ENCODE measurements at places on chromosomes 16 and 17.
A peak's percentile ranks its signal among the peaks of the same experiment; 100 is the strongest.

DNA sequence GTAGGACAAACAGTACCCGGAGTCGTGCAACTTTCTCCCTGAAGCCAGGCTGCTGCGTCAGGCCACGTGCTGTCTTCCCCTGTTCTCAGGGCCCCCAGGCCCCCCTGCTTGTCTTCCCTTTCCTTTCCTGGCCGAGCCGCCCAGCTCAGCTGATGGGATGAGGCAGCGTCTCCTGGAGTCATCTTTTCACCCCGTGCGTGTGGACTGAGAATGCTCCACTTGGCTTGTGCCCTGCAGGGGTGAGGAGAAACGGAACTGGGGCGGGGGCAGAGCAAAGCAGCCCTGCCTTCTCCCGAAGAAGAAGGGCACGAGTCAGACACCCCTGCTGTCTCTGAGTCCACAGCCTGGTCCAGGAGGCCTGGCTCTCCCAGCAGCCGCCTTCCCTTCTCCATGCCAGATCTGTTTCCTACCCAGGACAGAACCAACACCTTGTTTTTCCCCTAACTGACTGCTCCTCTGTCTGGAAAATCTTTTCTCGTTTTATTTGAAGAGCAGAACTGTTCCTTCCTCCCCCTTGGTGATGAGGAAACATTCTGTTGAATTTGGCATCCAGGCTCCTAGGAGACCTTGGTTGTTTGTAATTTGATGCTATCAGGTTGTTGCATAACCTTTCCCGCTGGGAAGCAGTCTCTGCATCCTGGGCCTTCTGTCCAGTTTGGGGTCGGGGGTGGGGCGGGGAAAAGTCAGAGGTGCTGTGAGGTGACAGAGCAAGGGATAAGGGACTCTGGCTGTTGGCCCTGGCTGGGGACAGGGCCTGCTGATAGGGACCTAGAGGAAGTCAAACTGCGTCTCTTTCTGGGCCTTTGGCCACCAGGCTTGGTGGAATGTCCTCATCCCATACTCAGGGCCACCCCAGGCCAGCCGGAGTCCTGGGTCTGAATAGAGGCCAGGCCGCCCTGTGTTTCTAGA is 78.8 kb downstream of the WIPI1 start:
- DNase-seq: peak; percentile 57

- DNase-seq: no peak
Measured at GRCh38 chr17:33508215-33508614, 215.1 kb upstream of the ASIC2 start.

DNA sequence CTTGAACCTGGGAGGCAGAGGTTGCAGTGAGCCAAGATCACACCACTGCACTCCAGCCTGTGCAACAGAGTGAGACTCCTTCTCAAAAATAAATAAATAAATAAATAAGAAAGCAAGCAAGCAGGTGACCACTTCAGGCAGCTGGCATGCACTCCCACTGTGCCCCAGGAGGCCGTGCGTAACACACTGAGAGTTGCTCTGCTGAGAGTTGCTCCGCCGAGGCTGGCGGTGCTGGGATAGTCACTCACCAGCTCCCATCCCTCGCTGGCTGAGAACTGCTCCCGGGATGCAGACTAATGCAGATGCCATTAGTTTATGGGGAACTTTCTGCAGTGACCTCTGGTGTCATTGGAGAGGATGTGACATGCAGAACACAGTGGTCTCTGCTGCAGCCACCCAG is 105.7 kb upstream of the PLCG2 start:
- no peak for DNase-seq

DNA sequence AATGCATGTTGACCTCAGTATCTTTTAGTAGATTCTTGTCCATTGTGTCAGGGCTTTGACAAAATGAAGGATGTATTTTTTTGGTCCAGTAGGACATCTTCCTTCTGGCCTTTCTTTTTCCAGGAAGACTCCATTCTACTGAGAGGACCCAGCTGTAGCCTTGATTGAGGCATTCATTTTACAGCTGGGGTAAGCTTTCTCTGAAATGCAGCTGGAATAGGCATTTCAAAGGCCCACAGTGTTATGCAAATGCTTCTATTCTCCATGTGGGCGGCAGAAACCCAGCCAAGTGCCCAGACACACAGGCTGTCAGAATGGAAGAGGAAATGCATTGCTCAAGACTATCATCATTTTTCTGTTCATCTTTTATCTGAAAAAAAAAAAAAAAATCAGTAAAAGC is 629.0 kb upstream of the CDH8 start:
- no peak for DNase-seq

GRCh38 chr17:5373112-5373511 is 46.4 kb downstream of the NUP88 start:
- DNase-seq: no peak

DNA sequence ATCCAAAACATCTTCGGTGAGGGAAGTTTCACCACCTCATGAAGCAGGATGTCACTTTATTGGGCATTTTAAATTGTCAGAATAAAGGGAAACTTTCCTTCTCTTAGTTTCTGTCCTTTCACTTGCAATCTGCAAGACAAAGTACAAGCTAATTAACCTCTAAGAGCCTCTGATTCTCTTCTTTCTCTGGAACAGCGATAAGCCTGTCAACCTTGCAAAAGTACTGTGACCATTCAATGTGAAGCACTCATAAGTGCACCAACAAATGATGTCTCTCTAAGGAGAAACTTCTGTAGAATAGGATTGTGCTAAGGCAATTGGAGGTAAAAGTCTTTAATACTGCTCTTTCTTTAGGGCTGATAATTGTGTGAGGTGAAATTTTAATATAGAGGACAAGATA is 1622.3 kb downstream of the CDH8 start:
- no peak for DNase-seq

GRCh38 chr17:52789829-52790228 is 631.3 kb upstream of the CA10 start:
- no peak for DNase-seq

DNA sequence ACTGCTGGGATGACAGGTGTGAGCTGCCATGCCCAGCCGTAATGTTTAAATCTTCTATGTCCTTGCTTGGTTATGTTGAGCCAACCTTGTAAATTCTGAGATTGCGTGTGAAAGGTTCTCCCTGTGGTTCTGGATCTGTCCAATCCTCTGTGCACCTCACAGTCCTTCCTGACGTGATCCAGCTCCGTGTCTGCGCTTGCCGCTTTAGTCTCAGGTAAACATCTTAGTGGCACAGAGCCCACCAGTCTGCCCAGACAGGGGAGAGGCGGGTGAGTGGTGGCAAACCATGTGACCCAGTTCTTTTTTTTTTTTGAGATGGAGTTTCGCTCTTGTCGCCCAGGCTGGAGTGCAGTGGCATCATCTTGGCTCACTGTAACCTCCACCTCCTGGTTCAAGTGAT is 13.9 kb downstream of the SLC25A10 start:
- no peak for DNase-seq

- DNase-seq: peak; percentile 37
Measured at GRCh38 chr16:58634265-58634802, 4.7 kb upstream of the CNOT1 start.

DNA sequence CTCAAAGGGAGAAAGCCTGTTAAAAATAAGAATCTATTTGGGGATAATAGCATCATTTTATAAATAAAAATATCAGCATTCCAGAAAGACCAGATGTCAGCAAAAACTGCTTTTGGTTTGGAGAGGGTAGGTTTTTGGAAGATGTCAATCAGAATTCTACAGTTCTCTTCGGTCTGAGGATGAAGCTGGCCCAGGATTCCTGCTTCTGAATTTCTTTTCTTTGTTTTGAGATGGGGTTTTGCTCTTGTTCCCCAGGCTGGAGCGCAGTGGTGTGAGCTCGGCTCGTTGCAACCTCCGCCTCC is 31.0 kb upstream of the PITPNA start:
- DNase-seq: no peak

DNA sequence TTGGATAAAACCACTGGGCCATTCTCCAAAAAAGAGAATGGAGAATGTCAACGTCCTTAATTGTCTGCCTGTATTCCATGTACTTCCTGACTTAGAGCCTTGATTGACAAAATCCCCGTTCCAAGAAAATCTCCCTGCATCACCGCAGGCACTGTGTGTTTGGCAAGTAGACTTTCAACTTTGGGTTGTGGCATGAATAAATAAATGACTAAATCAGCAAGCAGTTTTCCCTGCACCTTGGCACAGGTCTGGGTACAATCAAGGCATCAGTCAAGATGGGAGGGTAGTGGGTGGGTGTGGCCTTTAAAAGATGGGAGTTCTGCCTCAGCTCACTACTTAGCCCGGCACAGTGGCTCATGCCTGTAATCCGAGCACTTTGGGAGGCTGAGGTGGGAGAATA is 248.5 kb upstream of the RPL38 start:
- peak; percentile 36 for DNase-seq

GRCh38 chr16:31354394-31355291 is at the start of gene ITGAX:
TSS of gene ITGAX (plus strand) at chr16:31355176. CDS start at chr16:31355255, 79 bp downstream.
- DNase-seq: peak; percentile 43

DNA sequence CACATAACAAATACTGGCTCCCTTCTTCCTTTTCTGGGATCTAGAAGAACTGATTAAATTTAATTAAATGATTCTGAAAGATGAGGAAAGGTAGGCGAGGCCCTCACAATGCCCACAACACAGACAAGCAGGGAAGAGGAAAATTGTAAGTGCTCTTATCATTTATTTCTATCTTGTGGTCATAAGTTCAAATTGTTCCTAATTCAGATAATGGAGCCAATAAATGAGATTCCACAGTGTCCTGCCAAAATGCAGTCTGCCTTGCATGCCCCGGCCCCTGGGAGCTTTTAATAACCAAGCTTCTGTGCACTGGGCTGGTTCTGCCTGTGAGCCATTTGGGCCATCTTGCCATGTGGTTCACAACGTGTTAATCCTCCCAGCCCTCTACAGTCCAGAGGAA is 97.0 kb downstream of the CMC2 start:
- DNase-seq: no peak

DNA sequence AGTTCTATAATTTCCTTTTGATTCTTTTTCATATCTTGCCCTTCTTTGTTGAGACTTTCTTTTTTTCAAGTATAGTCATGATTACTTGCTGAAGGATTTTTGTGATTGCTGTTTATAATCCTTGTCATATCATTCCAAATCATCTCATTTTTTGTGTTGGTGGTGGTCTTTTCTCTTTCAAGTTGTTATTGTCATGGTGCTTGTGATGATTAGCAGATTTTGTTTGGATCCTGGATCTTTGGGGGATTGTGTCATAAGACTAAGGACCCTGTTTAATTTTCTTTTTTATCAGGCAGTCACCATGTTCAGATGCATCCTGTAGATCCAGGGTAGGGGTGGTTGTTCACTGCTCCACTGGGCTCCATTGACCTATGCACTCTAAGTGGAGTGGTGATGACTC is 254.4 kb upstream of the FOXF1 start:
- no peak for DNase-seq

DNA sequence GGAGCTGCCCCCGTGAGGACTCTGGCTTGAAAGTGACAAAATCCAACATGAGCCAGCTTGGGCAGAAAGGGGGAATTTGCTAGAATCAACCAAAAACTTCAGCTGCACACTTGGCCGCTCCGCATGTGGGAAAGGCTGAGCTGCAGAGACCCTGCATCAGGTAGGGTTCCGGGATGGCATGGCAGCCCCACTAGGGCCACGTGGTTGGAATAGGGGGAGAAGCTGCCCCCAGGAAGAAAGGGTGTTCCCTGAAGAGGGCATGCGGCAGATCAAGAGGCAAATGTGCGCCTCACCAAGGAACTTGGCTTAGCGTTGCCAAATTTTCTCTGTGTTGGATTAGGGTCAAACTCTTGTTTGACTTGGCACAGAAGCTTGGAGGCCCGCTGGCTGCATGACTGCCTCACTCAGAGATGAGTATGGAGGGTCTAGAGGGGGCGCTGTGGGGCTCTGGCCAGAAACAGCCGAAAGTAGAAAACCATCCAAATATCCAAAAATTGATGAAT is 29.2 kb upstream of the WFIKKN2 start:
- DNase-seq: no peak

DNA sequence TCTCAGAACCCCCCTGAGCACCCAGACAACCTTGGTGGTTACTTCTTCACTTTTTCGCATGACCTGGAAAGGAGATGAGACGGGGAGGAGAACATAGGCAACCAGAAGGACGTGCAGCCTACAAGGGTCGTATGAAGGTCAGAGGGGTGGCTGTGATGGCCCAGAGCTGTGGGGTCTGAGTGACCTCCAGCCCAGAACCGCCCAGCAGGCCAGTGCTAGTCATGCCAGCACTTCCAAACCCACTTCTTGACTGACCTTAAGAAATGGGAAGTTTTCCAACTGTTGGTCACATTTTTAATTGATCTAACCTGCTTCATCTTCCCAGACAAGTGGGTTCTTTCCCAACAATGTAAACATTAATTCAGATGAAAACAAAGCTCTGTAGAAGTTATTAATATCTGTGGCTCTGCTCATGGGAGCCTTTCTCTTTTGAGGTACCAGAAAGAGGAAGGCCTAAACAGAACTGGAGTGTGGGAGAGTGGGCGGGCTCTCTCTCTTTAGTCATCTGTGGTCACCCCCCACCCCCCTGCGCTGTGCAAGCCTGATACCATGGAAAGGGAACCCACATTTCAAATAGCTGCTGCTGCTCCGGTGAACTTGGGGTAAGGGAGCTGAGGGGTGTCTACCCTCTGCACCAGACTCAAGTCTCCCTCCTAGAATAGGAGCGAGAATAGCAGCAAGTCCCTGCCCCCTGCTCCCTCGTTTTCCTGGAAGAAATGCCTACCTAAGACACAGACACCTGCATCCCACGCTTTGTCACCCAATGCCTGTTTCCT is 101.6 kb downstream of the RAB11FIP4 start:
- peak; percentile 63 for DNase-seq

DNA sequence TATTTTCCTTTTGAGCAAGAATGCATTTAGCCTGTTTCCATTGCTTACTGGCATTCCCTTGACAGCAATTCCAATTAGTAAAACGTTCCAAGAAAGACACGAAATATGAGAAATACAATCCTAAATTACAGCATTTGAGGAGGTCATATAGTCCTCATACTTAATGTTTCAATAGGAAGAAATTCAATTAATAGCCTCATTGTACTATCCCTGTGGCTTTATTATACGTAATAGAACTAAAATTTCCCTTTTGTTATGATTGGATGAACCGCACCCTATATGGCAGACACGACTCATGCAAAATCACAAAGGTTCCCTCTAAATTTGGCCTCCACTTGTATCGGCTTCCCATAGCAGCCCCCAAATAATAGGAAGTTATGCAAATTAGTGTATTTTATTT is 291.7 kb downstream of the CEP112 start:
- no peak for DNase-seq

DNA sequence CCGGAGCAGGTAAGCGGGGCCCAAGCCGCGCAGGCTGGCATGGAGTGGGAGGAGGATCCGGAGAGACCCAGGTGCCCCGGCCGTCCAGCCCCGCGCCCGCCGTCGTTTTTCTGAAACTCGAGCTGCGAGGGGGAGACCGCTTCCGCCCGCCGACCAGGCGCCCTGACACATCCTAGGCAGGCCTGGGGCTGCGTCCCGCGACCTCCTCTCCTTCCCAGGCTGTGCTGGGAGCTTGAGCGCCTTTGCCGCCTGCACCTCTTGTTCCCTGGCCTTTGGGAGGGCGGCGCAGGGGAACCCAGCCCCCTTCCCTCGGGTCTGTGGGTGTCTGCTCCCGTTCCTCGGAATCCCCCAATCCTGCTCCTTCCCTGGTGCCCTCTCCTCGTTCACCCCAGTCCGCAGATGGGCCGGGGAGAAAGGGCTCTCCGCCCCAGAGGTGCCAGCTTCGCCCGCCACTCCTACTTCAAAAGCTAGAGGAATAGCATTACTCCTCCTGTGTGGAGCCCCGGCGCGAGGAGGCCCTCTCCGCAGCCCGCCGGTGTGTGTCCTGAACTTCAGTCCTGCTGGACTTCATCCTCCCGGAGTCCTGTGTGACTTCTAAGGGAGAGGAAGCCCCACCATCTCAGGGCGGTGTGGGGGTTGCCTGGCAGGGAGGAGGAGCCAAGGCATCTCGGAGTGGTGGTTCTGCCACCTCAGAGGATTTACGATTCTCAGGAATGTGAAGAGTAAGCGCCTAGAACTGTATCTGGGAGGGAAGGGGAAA is 1.0 kb downstream of the NHERF1 start:
- DNase-seq: peak; percentile 81

GRCh38 chr17:59409336-59410048 is 78.0 kb downstream of the YPEL2 start:
- DNase-seq: no peak
